Activated CD8-positive, alpha-beta memory T cell treated with anti-CD3 and anti-CD28 coated beads, Interleukin-2, amount 10 ng/mL, durations not matched to agents 7 days and 5 days (primary cell): ENCODE measurements at places on chromosomes 7 and 10.

DNA sequence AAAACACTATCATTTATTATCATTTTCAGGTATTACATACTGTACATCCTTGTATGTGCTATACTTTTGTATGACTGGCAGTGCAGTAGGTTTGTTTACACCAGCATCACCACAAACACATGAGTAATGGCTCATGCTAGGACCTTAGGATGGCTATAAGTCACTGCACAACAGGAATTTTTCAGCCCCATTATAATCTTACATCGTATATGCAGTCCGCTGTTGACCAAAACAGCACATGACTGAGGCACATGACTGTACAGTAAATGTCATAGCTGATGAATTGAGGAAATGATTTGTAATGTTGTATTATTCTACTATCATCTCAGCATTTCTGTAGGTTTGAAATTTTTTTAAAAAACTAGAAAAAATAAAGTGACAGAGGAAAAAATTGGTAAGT, 38.6 kb downstream of the BPGM start:
- H3K36me3 ChIP-seq: peaks cover 5% of the 10 kb centered on the region
- no peak overlapping the region for H3K27ac ChIP-seq

DNA sequence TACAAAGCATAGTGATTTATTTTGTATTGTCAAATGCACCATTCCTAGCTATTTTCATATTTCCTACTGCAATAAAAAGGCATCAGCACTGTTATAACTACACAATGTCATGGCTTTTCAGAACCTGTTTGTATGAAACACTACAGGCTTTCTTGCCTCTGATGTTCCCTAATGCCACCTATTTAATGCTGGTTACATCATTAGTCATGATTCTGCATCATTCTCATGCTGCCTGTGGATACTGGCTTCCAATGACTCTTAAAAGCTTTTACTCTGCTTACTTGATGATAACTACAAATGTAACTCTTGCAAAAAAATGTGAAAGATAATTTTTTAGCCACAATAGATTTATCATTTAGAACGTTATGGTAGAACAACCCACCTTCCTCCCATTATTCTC, 529.4 kb downstream of the HTR7 start:
- no peaks in the 10 kb centered on the region for H3K36me3 ChIP-seq
- DNase-seq: no peak
- H3K4me3 ChIP-seq: no peak overlapping the region
- no peaks in the 10 kb centered on the region for H3K27me3 ChIP-seq
- no peaks in the 10 kb centered on the region for H3K4me1 ChIP-seq

- peaks cover 7% of the 10 kb centered on the region for H3K27me3 ChIP-seq
- H3K4me1 ChIP-seq: no peaks in the 10 kb centered on the region
- DNase-seq: no peak
- no peaks in the 10 kb centered on the region for H3K36me3 ChIP-seq
- H3K4me3 ChIP-seq: no peak overlapping the region
Observed at GRCh38 chr7:127154958-127155357, 97.8 kb downstream of the GRM8 start.

DNA sequence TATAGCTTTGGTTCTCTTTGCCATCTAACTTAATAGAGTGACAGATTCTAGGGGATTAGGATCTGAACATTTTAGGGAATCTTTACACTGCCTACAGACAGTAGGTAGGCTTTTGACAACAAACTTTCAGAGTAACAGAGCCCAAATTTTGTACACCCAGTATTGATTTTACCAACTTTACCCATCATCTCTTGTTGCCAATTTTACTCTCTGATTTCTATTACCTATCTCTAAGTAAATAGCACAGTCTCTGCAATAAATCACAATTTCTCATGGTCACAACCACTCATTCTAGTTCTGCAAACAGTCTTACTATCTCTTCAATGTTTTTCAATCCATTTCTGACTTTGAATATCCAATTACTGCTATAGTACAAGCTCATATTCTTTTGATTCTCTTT, 1097.6 kb upstream of the PHF14 start:
- DNase-seq: no peak
- H3K4me3 ChIP-seq: no peak overlapping the region
- no peaks in the 10 kb centered on the region for H3K36me3 ChIP-seq
- H3K27me3 ChIP-seq: no peaks in the 10 kb centered on the region
- H3K4me1 ChIP-seq: no peaks in the 10 kb centered on the region

GRCh38 chr7:8389593-8390261, 43.7 kb upstream of the NXPH1 start:
- DNase-seq: no peak
- H3K27ac ChIP-seq: no peak overlapping the region
- no peaks in the 10 kb centered on the region for H3K36me3 ChIP-seq

GRCh38 chr10:110416776-110417711, 80.7 kb upstream of the DUSP5 start:
- H3K36me3 ChIP-seq: peaks cover 10% of the 10 kb centered on the region
- no peak for DNase-seq
- H3K4me1 ChIP-seq: peaks cover 87% of the 10 kb centered on the region
- H3K4me3 ChIP-seq: no peak overlapping the region
- H3K27me3 ChIP-seq: no peaks in the 10 kb centered on the region

DNA sequence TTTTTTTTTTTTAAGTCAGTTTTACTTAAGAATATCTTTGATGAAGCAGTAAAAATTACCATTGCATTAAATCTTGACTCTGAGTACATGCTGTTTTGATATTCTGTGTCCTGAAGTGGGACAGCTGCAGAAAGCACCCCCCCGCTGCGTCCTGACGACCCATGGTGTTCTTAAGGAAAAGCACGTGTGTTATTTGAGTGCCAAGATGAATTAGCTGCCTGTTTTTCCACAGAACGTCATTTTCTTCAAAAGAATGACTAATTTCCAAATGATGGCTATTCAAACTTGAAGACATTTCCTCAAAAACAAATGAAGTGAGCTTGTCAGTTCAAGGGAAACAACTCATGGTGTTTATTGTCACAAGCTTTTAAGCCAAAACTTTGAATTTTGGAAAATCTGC, 45.9 kb downstream of the CREM start:
- H3K4me1 ChIP-seq: peaks cover 4% of the 10 kb centered on the region
- peaks cover 22% of the 10 kb centered on the region for H3K36me3 ChIP-seq
- H3K27me3 ChIP-seq: no peaks in the 10 kb centered on the region
- no peak overlapping the region for H3K27ac ChIP-seq

- H3K36me3 ChIP-seq: no peaks in the 10 kb centered on the region
- no peak overlapping the region for H3K27ac ChIP-seq
- no peaks in the 10 kb centered on the region for H3K4me1 ChIP-seq
Observed at GRCh38 chr7:55432939-55433784, 68.0 kb downstream of the LANCL2 start.

- peaks cover 3% of the 10 kb centered on the region for H3K27me3 ChIP-seq
- H3K36me3 ChIP-seq: no peaks in the 10 kb centered on the region
- no peak for DNase-seq
- no peak overlapping the region for H3K4me3 ChIP-seq
- no peak overlapping the region for H3K27ac ChIP-seq
Observed at GRCh38 chr10:77004917-77005564, 632.6 kb downstream of the KCNMA1 start.

DNA sequence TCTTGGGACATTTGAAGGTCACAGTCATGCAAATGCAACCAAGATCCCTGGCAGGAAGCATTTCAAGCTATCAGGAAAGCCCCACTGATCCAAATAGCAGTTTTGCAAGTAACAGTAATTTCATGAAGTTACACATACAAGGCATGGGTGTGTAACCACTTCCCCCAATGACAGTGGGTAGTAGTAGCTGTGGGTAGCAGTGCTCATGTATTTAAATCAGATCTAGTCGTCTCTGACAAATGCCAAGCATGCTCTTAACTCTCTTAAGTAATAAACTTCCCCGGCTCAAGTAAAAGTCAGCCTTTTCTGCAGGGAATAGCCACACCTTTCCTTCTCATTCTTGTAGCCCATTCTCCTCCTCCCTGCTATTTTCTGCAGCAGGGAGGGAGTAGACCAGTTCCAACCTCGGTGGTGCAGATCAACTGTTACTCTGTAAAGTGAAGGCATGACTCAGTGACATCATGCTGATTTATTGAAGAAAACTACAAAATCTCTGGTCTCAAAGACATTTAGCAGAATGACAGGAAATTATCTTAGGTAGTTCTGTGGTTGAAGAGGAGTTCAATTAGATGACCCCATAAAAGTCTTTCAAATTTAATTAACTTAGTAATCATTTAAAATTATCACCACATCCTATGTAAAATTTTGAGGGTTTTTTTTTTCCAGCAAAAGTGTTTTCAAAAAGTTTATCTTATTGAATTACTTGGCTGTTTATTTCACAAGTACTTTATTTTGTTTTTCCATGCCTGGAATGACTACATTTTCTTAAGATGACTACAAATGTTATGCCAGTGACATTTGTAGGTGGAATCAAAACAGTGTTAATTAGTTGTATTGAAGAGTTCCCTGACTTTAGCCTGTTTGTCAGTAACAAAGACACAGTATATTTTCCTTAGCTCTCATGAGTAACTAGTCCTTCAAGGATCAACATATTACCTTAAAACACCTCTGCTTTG, 568.3 kb downstream of the INHBA start:
- H3K4me1 ChIP-seq: no peaks in the 10 kb centered on the region
- no peaks in the 10 kb centered on the region for H3K36me3 ChIP-seq
- no peak overlapping the region for H3K4me3 ChIP-seq
- H3K27ac ChIP-seq: no peak overlapping the region
